ENCODE measurements at places on chromosomes 12 and 14.
A peak's percentile ranks its signal among the peaks of the same experiment; 100 is the strongest.

- no peak for DNase-seq
Observed at GRCh38 chr12:123782997-123783792, 21.1 kb downstream of the DNAH10 start.

DNA sequence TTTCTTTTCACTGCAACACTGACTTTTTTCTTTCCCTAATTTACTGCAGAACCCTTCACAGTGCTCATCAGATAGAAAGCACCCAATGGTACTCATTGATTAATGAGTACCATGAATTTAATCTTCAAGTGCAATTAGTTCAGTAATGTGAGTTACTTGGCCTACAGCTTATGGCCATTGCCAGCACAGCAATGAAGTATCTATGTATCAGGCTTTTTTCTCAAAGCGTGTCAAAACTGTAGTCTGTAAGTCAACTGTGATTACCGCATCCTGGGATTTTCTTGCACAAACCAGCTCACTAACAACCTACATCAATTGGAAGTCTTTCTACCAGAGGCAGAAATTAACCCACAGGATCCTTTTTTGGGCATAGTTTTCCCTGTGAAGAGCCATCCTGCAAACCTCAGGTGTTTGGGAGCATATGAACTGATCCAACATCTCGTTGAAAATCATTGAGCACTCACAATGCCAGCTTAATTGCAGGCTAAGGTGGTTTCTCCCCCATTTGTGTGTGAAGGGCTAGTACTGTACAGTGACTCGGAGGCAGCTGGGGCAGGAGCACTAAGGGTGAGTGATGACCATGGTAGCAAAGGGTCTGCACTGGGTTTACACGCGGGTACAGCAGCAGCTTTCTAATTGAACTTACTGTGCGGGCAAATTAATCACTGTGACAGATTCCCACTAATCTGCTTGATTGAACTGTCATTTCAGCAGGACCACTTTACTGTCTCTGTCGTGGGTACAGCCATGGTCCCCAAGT is 619.3 kb downstream of the SNAPC1 start:
- DNase-seq, result no peak

GRCh38 chr12:110677982-110678381 is 10.9 kb downstream of the HVCN1 start:
- DNase-seq, result no peak

GRCh38 chr12:95168746-95169145 is 48.5 kb downstream of the FGD6 start:
- no peak for DNase-seq

DNA sequence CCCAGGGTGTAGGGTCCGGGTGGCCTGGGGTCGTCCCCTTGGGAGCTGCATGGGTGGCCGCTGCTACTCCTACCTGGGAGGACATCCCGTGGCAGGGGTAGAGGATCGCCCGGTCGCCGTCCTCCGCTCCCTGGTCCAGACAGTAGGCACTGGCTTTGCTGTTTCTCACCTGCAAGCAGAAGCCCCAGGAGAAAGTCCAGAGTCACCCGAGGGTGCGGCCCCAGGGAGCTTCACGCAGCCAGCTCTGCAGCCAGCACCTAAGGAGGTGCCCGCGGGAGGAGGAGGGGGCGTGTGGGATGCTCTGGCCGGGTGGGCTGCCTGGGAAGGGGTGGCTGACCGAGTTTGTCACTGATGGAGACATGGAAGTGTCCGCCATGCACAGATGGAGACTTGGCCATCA is 54.8 kb downstream of the NOC4L start:
- no peak for DNase-seq

DNA sequence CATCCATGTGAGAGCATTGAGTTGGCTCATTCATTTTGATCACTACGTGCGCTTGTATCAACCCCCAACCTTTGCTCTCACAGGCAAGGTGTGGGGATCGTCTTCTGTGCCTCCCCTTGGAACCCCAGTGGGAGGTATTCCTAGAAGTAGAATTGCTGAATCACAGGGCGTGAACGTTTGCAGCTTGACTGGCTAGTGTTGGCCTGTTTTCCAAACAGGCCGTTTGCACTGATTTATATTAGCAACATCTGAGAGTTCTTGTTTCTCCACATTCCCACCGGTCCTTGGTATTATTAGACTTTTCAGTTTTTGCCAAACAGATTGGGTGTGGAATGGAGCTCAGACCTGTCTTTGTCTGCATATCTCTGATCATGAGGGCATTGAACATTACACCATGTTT is 288.6 kb upstream of the PWP1 start:
- DNase-seq, result no peak

GRCh38 chr12:108772247-108772646 is 40.9 kb upstream of the CORO1C start:
- DNase-seq, result no peak

DNA sequence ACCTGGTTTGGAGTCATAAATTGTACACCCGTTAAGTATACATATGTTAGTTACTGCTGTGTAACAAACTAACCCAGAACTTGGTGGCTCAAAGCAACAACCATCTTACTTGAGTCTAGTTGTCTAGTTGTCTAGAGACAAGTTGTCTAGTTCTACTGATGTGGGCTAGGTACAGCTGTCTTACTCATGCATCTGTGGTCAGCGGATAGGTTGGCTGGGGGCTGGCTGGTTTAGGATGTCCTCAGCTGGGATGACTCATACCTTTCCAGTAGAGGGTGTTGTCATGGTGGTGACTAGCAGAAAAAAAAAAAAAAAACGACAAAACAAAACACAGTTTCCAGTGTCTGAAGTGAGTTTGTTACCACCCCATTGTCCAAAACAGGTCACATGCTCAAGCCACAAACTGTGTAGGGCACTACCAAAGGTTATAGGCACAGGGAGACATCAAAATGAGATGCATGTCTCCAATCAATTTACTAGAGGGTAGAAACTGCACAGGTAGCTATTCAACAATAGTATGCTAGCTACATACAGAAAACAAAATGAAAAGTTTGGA is 680.3 kb downstream of the MED13L start:
- DNase-seq, result no peak

- DNase-seq, result no peak
Observed at GRCh38 chr14:90519262-90519920, 122.6 kb downstream of the CALM1 start.

DNA sequence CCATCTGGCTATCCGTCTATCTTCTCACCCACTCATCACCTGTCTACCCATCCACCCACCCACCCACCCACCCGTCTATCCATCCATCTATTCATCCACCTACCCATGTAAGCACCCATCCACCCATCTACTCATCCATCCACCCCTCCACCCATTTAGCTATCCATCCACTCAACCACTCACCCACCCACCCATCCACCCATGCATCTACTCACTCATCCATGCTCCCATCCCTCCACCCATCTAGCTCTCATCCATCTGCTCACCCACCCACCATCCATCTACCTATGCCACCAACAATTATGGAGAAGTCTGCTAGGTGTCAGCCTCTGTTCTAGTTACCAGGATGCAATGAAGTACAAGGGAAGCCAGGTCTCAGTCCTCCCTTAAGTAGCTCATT is 11.1 kb downstream of the TNFAIP2 start:
- DNase-seq, result no peak

GRCh38 chr14:101087614-101088394 is 184.3 kb upstream of the RTL1 start:
- peak; percentile 9 for DNase-seq

- DNase-seq, result no peak
Observed at GRCh38 chr12:113949321-113950305, 16.5 kb downstream of the RBM19 start.

DNA sequence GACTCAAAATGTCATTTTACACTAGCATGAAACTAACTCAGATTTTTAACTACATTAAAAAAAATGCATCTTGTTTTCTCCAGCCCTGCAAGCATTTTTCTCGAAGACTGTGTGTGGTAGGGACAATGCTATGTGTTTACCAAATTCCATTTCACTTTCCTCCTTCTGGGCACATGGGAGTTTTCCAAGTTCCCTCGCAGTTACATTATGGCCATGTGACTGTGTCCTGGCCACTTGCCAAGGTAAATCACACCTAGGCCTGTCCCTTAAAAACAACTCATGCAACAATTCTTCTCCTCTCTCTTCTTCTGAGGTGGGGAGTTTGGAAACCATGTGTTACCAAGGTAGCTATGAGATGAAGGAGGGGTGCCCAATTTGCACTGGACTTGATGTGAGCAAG is 108.7 kb downstream of the SYT10 start:
- DNase-seq, result no peak

- no peak for DNase-seq
Observed at GRCh38 chr12:67354322-67354721, 85.2 kb downstream of the CAND1 start.

DNA sequence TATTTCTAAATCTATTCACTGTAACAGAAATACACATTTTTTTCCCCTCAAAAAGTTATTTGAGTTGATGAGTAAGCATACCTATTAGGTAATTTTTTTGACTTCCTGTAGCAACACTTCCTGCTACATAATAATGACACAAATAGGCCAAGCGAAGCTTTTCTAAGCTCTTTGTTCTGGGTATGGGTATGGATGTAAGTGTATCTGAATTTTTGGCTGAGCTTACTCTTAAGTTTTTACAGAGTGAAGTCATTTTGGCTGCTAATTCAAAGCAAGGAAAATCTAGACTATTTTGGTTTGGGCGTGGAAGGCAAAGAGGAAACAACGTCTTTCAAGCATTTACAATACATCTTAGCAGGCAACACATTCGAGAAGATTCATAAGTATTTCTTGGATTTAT is 1206.0 kb upstream of the FLRT2 start:
- DNase-seq, result no peak

GRCh38 chr12:53499266-53500141 is at the start of gene MAP3K12:
MAP3K12 (minus strand) TSS chr12:53499458; CDS start chr12:53487391, 12,067 bp downstream.
- DNase-seq, result peak; percentile 49

DNA sequence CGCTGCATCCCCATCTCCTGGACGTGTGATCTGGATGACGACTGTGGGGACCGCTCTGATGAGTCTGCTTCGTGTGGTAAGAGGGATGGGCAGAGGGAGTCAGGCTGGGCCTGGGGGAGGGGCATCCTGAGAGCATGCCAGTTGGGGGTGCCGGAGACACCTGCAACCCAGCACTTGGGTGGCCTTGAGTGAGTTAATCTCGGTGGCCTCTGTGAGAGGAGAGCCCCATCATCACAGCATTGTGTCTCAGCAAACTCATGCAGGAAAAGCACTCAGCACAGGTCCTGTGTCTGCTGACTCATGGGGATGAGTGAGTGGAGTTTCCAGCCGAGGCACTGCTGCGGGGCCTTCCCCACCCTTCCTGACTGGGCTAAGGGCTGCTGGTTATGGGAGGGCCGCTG is 19.6 kb upstream of the LRP1-AS start:
- no peak for DNase-seq

DNA sequence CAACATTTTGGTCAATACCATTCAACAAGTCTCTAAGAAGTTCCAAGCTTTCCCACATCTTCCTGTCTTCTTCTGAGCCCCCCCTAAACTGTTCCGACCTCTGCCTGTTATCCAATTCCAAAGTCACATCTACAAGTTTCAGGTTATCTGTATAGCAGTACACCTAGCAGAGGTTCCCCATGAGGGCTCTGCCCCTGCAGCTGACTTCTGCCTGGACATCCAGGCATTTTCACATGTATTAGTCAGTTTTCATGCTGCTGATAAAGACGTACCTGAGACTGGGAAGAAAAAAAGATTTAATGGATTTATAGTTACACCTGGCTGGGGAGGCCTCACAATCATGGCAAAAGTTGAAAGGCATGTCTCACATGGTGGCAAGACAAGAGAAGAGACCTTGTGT is 10.2 kb upstream of the PLA2G1B start:
- DNase-seq, result no peak

DNA sequence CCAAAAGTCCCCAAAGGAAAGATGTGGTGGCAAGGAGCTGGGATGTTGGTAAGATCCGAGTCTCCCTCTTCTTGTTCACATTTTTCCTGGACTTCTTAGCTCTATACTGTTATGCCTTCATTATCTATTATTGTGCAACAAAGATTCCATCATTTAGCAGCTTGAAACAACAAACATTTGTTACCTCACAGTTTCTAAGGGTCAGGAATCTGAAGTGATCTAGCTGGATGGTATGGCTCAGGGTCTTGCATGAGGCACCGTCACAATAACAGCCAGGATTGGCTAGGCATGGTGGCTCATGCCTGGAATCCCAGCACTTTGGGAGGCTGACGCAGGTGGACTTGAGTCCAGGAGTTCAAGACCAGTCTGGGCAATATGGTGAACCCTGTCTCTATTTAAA is 51.1 kb upstream of the KRAS start:
- DNase-seq, result no peak

- no peak for DNase-seq
Observed at GRCh38 chr14:62558451-62558850, 486.8 kb downstream of the KCNH5 start.

- DNase-seq, result peak; percentile 69
Observed at GRCh38 chr12:104358353-104359003, 54.9 kb downstream of the EID3 start.

DNA sequence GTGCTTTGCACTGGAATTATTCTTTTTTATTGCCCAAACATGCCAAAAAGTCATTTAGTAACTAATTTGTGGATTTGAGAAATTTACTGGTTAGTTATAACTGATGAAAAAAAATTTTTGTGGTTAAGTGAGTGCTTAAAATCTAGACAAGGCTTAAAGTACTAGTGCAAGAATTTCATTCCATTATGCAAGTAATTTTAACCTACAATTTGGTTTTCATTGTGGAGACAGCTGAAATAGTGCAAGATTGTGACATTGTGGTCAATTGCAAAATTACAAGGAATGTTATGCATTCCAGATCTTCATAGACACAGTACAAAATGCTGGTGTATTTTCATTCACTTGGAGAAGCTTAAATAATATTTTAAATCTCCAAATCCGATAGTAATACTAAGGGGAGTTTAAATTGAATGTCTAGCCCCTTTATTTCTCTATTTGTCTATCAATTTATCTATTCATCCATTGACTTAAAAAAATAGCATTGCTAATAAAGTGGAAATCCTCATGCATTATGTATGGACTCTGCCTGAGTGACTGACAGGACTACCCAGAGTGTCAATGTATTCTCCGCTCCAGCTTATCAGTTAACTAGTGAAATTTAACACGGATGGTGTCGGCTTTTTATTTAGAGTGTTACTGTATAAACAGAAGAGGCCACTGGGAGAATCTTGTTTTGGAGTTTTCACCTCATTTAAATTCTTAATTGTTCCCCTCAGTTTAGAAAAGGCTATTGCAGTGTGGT is 125.9 kb downstream of the ALX1 start:
- DNase-seq, result no peak

DNA sequence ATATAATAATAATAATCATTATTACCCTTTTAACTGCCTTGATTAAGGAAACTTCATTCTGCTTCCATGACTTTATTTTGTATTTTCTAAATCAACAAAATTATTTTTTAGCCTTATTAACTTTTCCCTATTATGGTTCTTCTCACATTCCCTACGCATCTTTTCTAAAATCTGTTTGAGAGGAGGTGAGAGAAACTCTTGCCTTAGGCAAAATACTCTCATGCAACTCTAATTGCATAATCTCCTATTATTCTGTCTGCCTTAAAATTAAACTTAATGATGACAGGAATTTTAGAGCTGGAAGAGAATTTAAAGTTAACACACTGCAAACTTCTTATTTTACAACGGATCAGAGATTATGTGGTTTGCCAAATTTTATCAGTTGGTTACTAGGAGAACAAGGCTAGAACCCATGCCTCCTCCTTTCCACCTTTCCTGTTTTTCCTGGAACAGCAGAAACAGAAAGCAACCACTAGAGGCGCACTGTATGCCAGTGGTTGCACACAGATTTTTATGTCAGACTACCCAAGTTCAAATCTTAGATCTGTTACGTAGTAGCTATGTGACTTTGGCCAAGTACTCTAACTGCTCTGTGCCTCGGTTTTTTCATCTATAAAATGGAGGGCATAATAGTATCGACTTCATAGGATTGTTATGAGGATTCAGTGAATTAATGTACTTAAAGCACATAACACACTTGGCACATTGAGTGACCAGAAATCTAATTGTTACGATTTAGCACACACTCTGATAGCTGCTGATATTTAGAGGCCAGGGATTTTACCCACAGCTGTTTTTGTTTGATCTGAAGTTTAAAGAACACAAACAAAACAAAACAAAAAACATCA is 4.3 kb upstream of the BRMS1L start:
- DNase-seq, result no peak
